Stimulated activated CD4-positive, alpha-beta T cell treated with anti-CD3 and anti-CD28 coated beads, Interleukin-2, amount 100 ng/mL, for 24 hours (primary cell): ENCODE measurements at places on chromosomes 4 and X.

DNA sequence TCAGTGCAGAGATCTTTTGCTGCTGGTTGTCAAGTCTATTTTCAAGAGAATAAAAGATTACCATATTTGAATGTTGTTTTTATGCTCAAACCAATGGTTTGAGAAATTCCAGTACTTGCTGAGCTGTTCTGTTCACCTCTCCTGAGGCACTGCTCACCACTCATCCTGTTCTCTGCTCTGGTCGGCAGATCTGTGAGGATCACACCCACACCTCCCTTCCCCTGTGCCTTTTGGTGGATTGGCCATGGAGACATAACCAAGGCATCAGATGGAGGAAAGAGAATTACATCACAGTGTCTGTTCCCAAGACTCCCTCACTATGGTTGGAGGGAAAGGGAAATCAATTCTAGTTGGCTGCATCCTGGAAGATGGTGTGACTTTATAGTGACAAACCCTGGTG lies 391.6 kb downstream of the ARHGAP24 start:
- no peak for DNase-seq

DNA sequence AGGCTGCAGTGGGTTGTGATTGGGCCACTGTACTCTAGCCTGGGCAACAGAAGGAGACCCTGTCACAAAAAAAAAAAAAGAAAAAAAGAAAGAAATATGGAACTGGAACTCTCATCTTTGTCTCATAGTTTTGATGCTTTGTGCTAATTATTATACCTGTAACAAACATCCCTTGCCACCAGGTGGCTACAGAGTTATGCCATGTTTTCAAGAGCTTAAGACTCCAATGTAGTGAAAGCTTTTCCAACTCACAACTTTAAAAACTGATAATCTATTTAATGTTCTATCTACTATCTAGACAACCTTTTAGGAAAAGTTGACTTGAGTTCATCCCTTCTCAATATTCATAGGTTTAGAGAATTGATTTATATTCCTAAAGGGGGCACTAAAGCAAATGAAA lies 42.4 kb downstream of the HTR2C start:
- no peak for DNase-seq

- DNase-seq, result no peak
Measured at GRCh38 chr4:138299881-138300280, 57.7 kb upstream of the SLC7A11 start.

GRCh38 chr4:141158219-141158618 lies 24.9 kb upstream of the RNF150 start:
- DNase-seq, result no peak

- DNase-seq, result no peak
Measured at GRCh38 chr4:26194764-26195163, 126.0 kb upstream of the RBPJ start.

GRCh38 chrX:53262918-53263394 lies 18.4 kb downstream of the IQSEC2 start:
- DNase-seq, result no peak

GRCh38 chr4:51851090-51851936 lies 8.4 kb downstream of the DCUN1D4 start:
- no peak for DNase-seq

- DNase-seq, result no peak
Measured at GRCh38 chr4:186764457-186764856, 40.8 kb upstream of the FAT1 start.

DNA sequence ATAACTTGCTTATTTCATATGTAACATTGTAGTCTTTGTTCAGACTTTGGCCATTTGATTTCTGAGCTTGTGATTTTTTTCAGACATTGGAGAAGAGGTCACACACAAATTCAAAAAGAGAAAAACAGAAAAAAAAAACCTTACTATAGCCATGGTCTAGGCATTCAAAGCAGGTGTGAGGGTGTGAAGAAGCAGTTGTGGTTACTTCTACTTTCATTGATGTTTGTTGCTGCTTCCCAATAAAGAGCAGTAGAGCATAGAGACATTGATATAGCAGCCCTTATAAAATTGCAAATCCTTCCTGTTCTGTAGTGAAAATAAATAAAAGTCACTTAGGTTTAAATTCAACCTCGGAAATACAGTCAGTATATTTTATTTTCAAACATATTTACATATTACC lies 671.6 kb downstream of the GRXCR1 start:
- no peak for DNase-seq

- DNase-seq, result no peak
Measured at GRCh38 chr4:171981185-171981584, 168.0 kb downstream of the GALNTL6 start.

- no peak for DNase-seq
Measured at GRCh38 chr4:148934926-148935578, 492.8 kb upstream of the NR3C2 start.

GRCh38 chr4:180057299-180057721 lies 2185.9 kb upstream of the TENM3 start:
- no peak for DNase-seq

GRCh38 chr4:128540122-128540521 lies 252.5 kb upstream of the PGRMC2 start:
- DNase-seq, result no peak

DNA sequence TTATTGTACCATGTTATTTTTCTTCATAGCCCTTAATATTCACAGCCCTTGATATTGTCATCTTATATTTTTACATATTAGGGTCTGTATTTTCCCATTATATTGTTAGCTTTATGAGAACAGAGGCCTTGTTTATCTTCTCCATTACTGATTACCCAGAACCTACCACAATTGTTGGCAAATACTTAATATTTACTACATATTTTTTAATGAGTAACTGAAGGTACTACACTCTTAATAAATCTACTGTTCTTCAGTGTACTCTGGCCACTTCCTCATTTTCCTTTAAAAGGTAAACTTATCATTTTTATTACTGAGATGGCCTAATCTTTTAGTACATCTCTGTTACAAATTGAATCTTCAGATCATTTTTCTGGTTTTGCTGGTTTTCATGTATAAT lies 133.5 kb downstream of the COL4A5 start:
- no peak for DNase-seq

GRCh38 chrX:151700581-151700980 lies 5.3 kb downstream of the PRRG3 start:
- no peak for DNase-seq

- DNase-seq, result no peak
Measured at GRCh38 chrX:124085063-124085462, 123.6 kb downstream of the STAG2 start.

DNA sequence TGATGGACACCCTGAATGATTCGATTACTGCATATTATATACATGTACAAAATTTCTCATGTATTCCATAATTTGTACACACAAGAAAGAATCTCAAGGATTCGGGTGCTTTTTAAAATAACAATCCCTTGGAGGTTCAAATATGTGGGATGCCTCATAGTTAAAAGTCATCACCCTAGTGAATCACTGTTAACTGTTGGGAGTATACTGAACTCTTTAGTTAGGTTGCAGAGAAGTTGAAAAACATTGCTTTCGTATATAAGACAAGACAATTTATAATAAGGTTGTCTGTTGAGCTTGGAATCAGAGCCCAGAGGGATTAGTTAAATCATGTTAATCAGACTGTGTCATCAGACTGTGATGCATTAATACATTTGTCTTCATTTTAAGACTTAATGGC lies 15.6 kb downstream of the DCK start:
- DNase-seq, result no peak

DNA sequence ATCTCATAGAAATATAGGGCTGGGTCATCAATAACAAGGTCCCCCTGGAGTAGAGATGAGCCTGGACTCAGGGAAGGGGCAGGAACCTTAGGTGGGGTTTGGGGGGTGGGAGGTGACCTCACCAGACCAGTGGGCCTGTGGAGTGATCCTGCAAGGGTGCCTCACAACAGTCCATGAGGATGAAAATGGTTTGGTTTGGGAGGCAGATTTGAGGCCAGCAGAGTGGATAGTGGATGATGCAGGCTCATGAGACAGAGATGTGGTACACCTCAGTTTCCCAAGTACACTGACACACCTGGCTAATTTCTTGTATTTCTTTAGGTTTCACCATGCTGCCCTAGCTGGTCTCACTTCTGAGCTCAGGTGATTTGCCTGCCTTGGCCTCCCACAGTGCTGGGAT lies 18.1 kb upstream of the TRIM60 start:
- no peak for DNase-seq

DNA sequence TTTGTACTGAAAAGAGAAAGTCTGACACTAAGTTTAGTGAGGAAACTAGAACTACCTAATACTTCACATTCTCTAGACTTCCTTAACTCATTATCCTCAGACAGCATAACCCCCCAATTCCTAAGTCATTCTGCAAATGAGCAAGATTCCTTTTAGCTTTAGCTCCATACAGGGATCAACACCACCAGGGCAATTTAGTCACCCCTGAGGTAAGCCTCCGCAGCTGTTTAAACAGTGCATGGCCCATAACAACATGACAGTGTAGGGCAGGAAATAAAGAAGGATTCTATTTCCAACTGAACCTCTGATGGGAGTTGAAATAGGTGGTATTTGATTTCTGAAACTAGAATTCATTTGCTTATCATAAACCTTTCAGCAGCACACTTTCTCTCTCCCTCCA lies 112.8 kb upstream of the DKK2 start:
- no peak for DNase-seq

GRCh38 chr4:109969087-109969486 lies 56.4 kb downstream of the EGF start:
- no peak for DNase-seq

- DNase-seq, result no peak
Measured at GRCh38 chr4:140028676-140029517, 125.1 kb downstream of the MAML3 start.

GRCh38 chrX:46959985-46960700 lies 47.9 kb downstream of the JADE3 start:
- no peak for DNase-seq

- DNase-seq, result no peak
Measured at GRCh38 chr4:145840162-145840768, 98.4 kb downstream of the ZNF827 start.

DNA sequence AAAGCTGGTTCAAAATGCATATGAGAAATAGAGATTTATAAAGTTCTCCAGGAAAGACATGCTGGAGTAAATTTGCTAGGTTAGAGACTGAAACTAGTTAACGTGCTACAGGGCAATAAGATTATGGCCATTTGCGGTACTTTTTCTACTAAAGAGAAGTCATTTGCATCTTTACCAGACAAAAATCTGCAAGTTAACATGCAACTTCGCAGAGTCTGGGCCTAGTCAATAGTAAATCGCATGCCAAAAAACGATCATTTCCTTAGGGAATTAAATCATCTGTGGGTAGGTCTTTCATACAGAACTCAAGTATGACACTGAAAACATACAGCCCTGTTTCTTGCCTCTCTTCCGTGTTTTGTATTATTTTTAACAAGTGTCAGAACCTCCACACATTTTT lies 32.8 kb upstream of the REST start:
- DNase-seq, result no peak

GRCh38 chr4:186240848-186241491 lies 13.7 kb downstream of the KLKB1 start:
- DNase-seq, result no peak

GRCh38 chr4:124803641-124804040 lies 91.1 kb upstream of the ANKRD50 start:
- DNase-seq, result no peak

DNA sequence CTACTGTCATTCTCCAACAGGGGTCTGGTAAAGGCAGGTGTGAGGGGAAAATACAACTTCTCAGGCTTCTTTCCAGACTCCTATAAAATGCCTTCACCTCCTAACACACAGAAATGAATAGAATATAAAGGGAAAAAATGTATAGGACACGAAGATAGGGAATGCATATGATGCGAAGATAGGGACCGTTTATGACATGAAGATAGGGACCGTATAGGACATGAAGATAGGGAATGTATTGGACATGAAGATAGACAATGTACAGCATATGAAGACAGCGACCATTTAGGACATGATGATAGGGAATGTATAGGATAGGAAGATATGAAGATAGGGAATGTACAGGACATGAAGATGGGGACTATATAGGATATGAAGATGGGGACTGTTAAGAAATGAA lies 10.5 kb downstream of the IRF2 start:
- no peak for DNase-seq

DNA sequence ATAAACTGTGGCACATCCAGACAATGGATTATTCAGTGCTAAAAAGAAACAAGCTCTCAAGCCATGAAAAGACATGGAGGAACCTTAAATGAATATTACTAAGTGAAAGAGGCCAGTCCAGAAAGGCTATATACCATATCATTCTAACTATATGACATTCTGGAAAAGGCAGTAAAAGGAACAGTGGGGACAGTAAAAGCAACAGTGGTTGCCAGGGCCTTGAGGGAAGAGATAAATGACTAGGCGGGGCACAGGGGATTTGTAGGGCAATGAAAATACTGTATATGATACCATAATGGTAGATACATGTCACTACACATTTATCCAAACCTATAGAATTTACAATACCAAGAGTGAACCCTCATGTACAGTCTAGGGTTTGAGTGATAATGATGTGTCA lies 115.3 kb downstream of the ATP8A1 start:
- DNase-seq, result no peak

DNA sequence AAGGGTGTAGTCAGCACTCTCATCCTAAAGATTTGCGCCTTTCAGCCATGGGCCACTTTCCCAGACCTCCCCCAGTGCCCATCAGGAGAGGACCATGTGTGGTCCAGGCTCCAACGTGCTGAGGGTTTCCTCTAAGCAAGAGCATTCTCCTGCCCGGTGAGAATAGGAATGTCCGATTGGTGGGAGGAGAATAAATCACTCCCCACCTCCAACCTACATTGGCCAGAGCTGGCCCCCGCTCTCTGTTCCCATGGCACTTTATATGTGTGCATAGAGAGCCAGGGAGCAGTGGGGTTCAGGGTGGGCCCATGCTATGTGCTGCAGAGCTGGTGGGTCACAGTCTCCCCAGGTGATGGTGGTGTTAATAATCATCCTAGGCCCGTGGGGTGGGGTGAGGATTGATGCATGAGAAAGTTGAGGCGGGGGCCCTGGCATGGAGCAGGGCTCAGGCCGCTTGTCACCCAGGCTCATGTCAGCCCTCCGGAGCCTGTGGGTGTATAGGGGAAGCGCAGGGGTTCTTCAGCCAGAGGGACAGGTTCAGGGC lies 6.8 kb upstream of the SORCS2 start:
- DNase-seq, result no peak

DNA sequence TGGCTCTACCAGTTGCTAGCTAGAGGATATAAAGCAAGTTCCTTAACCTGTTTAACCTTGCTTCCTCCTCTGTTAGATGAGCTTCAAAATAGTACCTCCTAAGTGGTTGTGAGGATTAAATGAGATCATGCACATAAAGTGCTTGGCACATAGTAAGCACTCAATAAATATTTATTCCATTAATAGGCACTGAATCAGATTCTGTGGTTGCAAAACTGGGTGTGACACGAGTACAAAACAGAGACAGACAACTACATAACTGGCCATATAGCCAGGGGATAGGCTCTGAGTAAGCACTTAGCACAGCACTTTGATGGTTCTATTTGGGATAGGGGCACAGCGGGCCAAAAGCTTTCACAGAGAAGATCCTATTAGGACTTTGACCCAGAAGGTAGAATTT lies 150.3 kb downstream of the RELL1 start:
- no peak for DNase-seq

DNA sequence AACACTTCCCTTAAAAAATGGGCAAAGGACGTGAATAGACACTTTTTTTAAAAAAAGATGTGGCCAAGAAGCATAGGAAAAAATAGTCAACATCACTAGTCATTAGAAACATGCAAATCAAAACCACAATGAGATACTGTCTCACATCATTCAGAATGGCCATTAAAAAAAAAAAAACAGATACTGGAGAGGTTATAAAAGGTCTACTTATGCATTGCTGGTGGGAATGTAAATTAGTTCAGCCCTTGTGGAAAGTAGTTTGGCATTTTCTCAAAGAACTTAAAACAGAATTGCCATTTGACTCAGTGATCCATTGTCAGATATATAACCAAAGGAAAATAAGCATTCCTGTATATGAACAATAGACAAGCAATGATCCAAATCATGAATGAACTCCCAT lies 352.8 kb upstream of the EPHA5 start:
- no peak for DNase-seq
